Type B pancreatic cell (in vitro differentiated cells): ENCODE measurements at places on chromosomes 5 and 9.
A peak's percentile ranks its signal among the peaks of the same experiment; 100 is the strongest.

DNA sequence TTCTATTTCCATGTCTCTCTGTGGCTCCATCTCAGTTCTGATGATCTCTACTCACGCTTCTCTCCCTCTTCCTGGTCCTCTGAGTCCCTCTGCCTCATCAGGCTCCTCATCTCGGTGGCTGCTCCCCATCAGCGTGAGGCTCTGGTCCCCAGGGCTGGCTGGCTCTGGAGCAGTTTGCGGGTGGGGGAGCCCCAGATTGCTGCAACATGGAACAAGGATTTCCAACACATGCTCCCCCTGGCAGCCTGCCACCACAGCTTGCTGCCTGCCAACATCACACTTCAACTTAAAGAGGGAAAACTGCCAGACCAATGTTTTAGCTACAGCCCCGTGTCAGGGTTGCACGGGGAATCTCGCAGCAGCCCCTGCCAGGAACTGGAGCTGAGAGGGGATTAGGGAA is 77.2 kb upstream of the NEK6 start:
- DNase-seq = no peak
- peaks cover 42% of the 10 kb centered on the region for H3K27me3 ChIP-seq
- H3K27ac ChIP-seq = no peak overlapping the region

- H3K4me3 ChIP-seq = peak overlapping the region; percentile 91
- no peaks in the 10 kb centered on the region for H3K4me1 ChIP-seq
- DNase-seq = no peak
- H3K27ac ChIP-seq = no peak overlapping the region
Observed at GRCh38 chr5:42908086-42908485, 96.4 kb upstream of the SELENOP start.

DNA sequence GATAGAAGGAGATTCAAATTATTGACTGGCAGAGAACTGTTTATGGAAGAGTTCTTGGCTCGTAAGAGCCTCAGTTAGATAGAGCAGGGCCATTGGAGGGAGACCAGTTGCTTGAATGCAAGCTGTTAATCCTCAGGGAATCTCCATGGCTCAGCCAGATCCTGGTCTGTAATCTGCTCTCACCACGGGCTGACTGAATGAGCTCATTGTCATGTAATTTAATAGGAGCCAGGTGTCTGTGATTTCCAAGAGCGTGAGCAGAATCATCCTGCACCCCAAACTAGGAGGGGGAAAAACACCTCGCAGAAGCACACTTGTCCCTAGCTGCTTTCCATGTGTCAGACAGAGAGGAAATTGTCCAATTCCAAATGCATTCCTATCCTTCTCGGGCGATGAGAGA is 19.1 kb upstream of the KCNMB1 start:
- no peak for DNase-seq
- H3K36me3 ChIP-seq = no peaks in the 10 kb centered on the region
- peaks cover 6% of the 10 kb centered on the region for H3K27me3 ChIP-seq
- peaks cover 11% of the 10 kb centered on the region for H3K4me1 ChIP-seq

- H3K27me3 ChIP-seq = no peaks in the 10 kb centered on the region
- H3K27ac ChIP-seq = no peak overlapping the region
Observed at GRCh38 chr9:104843644-104844240, 79.8 kb downstream of the NIPSNAP3B start.
